ENCODE measurements at places on chromosomes 6 and 20.

GRCh38 chr6:3557336-3557735 is 100.5 kb upstream of the SLC22A23 start:
- DNase-seq, result no peak

GRCh38 chr6:139820210-139820609 is 445.8 kb upstream of the CITED2 start:
- no peak for DNase-seq

DNA sequence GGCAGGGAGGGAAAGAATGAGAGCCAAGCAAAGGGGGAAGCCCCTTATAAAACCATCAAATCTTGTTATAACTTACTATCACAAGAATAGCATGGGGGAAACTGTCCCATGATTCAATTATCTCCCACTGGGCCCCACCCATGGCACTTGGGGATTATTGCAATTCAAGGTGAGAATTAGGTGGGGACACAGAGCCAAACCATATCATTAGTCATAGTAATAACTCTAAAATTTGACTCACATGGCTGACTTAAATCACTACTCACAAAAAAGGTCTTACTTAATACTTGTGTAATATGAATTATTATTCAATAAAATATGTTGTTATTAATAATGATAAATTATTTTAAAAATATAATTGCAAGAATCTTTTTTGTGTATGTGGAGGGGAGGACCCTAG is 178.1 kb upstream of the TCF21 start:
- DNase-seq, result no peak

DNA sequence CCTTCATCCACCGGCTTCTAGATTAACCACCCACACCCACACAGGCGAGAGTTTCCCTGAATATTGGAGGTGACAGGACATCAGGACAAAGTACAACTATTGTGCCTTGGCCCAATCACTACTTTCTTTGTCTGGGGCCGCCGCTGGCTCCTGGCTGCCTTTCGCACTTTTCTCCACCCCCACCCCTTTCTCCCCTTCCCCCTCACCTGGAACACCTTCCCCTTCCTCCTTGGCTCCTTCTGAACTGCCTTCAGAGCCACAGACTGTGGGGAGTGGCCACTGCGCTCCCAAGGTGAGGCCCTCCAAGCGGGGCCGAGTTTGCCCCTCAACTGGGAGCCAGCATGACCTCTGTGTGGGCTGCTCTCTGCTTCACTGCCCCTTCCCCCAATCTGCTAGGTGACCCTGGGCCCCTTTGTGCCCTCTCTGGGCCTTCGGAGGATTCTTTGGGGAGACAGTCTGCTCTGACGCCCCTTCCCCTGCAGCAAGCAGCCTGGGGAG is 3.0 kb upstream of the VEGFA start:
- no peak for DNase-seq

- no peak for DNase-seq
Observed at GRCh38 chr6:149600508-149600907, 34.3 kb downstream of the GINM1 start.

DNA sequence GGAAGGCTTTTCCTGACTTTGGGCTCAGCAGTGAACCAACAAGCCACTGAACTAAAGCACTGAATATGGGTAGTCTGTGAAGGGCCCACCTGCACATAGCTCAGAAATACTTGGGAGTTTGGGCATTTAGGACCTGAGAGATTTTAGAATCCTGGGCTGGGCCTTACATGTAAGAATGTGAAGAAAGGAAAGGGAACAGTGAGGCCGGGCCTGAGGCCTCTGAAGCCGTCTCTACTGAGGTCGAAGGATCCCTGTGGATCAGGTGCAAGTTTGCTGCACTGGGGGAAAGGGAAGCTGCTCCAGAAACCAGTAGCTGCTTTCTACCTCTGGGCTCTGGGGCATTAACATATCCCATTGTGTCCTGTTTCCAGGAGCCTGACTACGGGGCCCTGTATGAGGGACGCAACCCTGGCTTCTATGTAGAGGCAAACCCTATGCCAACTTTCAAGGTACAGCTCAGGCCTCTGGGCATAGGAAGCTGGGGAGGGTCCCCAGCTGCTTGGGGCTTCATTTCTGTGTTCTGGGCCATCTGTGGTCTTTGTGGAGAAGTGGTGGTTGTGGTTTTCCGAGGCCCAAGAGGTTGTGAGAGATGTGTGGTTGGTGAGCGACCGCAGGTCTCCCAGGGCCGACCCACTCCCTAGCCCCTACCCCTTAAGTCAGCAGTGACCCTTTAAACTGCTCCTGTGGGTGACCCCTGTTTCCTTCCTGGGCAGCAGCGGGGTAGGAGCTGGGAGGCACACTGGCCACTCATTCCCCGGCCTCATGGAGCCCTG is 30.3 kb downstream of the PLCG1 start:
- no peak for DNase-seq

DNA sequence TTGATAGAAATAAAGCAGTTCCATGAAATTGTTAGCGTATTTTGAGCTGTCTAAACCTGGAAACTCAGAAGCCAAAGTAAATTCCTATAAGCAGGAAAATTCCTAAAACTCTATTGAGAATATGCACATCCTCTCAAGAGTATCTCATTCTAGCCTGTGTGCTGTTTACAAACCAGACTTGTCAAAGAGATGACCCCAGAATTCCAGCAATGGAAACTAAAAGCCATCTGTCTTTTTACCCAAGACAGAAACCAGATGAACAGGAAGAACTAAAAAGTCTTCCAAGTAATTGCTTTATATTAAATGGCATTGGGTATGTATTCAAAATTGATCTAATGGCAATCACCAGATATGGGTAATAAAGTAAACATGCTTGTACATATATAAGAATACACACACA is 92.6 kb downstream of the COL19A1 start:
- no peak for DNase-seq

DNA sequence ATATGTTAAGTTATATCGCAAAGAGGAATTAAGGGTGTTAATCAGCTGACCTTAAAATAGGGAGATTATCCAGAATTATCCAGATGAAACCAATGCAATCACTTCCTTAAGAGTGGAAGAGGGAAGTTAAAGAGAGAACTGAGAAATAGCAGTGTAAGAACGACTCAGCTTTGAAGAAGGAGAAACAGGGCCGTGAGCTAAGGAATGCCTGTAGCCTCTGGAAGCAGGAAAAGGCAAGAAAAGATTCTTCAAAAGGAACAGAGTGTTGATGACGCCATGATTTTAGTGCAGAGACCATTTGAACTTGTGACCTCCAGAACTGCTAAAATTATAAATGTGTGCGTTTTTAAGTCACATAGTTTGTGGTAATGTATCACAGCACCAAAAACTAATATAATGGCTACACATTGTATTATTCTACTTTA is 32.7 kb downstream of the ILRUN start:
- no peak for DNase-seq

DNA sequence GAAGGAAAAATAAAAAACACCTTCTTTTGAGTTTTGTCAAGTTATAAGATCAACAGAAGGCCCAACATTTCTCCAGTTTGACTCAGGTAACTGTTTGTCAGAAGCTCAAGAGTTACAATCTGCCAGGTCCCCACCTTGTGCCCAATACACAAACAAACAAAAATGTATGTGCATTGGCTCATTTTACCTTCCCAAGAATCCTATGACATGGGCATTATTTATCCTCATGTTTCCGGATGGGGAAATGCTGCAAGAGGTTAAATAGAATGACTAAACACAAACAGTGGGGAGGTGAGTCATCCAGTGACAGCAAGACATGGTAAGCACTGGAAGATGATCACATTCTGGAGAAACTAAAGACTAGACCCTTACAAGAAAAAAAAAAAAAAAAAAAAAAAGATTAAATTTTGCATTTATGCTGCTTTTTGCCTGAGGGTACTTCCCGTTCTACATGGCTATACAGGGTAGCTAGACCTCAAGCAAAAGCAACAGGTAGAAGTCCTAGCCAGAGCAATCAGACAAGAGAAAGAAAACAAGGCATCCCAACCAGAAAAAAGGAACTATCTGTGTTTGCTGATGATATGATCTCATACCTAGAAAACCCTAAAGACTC is 23.6 kb upstream of the ANKRD60 start:
- no peak for DNase-seq

DNA sequence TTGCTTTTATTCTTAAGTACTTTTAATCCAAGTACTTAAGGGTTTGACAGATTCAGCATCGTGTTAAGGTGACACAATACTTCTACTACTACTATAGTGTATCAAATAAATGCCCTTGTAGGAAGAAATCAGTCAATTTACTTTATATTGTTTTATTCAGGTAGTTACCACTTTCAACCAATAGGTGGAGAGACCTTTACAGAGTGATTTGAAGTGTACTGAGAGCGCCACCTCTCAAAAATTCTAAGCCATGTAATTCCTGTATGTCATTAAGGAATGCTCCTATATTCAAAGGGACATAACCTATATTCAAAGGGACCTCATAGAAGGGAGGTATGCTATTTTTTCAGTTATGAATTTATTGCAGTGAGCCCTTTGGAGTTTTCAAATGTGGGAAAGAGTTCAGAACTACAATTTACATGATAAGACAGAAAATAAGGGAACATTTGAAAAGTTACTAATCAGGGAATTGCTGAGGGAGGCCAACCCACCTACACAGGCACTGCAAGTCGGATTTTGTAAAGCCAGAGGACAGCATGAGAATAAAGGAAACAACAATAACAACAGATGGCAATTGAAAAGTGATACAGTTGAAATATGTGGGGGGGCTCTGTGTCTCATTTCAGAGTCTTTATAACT is 955.6 kb downstream of the TBC1D32 start:
- no peak for DNase-seq

DNA sequence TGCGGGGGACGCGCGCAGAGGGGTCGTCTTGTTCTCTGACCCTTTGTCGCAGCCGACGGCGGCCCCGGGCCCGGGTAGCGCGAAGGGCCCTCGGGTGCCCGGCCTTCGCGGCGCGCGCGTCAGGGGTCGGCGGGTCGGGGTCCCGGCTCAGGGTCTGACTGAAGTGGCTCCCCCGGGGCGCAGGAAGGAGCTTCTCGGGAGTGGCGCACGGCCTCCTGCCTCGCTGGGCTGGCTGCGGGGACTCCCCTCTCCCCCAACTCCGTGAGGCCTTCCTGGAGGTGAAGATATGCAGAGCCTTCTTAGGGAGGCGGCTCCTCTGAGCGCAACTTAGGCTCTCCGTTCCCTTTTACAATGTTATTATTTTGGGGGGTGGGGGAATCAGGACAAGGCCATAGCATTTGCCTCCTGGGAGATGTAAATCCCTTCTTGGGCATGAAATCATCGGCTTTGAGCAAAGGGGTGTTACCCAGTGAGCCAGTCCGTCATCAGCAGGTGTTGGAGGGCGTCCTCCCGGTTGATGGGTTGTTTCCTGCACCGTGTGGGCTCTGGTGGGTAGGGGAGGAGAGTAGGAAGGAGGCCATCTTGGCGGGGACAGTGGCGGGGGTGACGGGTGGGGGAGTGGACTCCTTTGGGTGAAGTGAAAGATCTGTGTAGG is 523 bp downstream of the CDS2 start:
- DNase-seq, result peak; percentile 70

GRCh38 chr6:56837322-56837894 is 117.5 kb upstream of the BEND6 start:
- DNase-seq, result no peak

DNA sequence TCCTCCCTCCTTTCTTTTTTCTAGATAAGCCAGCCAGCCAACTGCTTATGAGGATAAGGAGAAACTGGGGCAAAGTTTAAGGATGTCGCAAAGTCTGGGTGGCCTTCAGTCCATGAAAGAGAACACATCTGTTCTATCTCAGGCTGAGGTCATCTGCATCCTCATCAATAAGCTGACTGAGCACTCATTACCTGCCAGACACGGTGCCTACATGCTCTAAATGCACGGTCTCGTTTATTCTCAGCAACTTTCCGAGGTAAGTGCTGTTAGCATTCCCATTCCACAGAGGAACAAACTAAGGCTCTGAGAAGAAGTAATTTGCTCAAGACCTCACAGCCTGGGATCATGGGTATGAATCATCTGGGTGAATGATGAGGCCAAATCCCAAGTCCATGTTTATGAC is 133.1 kb downstream of the BCAS1 start:
- DNase-seq, result no peak

DNA sequence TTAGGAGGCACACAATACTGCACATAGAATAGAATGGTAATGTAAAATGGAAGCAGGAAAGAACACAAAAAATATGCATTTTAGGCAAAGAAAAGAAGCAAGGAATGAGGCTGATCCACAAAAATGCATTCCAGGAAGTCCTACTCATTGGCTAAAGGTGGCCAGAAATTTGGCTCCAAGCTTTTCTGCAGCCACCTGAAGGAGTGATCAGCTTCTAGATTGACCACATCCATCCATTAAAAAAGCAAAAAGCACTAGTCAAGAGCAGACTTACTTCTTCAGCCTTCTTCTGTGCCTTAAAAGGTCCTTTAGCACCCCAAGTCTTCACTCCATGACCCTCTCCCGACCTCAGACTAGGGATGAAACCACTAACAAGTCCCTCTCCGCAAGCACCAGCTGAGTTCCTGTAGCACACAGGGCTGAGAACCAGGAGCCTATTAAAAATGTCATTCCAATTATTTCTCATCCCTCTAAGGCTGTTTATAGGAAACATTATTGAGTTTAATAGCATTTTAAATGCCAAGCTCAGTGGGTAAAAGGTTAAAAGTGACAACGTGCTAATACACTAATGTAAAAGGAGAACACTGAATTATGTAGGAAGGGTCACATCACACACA is 36.5 kb downstream of the TRAM2 start:
- DNase-seq, result no peak

GRCh38 chr20:4088766-4089165 is 73.4 kb upstream of the RNF24 start:
- no peak for DNase-seq

GRCh38 chr6:134932535-134933470 is 17.1 kb downstream of the ALDH8A1 start:
- DNase-seq, result no peak

- DNase-seq, result no peak
Observed at GRCh38 chr6:131924881-131925474, 26.2 kb downstream of the CCN2 start.

- DNase-seq, result no peak
Observed at GRCh38 chr6:46010771-46011170, 4.9 kb downstream of the CLIC5 start.

DNA sequence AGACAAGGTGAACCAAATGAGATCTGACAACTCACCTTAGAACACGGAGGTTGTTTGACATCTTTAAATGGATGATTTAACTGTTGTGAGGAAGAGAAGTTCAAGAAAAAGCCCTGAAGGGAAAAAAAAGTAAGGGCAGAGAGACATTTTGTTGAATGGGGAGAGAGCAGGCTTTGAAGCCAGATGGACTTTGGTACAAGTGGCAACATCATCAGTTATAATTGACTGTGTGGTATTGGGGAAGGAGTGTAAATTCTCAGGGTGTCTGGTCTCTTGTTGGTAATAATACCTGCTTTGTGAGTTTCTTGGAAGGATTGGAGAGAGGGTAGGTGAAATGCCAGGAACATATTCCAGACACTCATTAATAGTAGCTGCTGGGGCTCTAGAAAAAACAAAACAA is 21.6 kb downstream of the OGFRL1 start:
- no peak for DNase-seq

DNA sequence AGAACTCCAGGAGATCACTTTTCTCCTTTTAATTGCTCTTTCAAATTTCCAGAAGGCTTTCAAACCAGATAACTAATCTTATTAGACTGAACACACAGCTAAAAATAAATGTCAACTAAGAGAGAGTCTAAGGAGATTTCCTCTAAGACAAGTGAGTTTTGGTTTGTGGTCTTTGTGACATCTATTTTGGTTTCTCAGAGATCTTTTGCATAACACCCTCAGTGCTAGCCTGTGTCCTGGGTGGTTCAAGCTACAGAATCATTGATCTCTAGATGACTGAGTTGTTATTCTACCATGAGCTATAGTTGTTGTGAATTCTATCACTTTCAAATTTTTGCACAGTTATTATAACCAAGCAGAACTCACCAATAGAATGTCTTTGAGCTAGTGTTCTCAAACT is 49.1 kb upstream of the PLCB4 start:
- no peak for DNase-seq

- DNase-seq, result no peak
Observed at GRCh38 chr20:7302250-7302649, 534.8 kb downstream of the BMP2 start.
